NCI-H1092 treated with DMSO at 0.1 percent for 48 hours (cell line): ENCODE measurements at places on chromosomes 12 and 14.

DNA sequence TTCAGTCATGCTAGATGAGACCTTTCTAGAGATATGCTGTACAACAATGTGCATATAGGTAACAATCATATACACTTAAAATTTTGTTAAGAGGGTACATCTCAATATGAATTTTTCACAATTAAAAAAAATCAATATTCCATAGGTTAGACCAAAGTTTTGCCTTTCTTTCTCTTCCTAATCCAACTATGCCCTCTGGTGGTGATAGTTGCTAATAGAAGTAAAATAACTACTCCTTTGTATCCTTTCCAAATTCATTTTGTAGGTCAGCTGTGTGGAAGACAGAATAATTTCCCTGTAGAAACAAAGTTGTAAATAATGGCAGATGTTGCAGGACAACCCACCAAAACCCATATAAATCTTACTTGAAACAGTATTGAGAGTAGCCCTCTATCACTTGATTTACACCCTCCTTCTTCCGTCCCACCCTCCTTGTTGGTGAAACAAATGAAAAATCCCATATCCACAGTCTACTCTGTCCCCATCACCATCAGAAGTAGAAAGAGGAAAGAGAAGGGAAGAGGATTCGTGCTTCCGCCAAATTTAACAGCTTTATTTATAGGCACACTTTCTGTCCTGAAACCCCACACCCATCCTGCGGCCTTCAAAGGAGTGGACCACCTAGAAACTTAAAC, 34.2 kb upstream of the KICS2 start:
- peak; percentile 34 for DNase-seq

DNA sequence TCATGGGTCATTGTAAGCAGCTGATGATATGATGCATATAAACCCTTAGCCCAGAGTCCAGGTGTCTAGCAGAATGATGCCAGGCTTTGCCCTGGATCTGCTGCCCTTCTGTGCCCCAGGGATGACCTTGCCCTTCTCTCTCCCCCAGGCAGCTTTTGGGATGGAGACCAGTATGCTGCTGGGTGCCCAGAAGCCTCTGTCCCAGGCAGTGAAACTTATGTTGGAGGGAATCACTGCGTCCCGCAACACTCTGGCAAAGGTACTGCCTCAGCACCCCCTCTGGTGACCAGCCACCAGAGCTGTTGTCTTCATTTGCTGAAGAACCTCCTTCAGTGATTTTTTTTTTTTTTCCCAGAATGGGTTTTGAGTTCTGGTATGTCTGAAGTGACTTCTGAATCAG, 23.3 kb downstream of the CYP46A1 start:
- no peak for DNase-seq

GRCh38 chr12:78324234-78324633, 493.5 kb downstream of the NAV3 start:
- peak; percentile 1 for DNase-seq

DNA sequence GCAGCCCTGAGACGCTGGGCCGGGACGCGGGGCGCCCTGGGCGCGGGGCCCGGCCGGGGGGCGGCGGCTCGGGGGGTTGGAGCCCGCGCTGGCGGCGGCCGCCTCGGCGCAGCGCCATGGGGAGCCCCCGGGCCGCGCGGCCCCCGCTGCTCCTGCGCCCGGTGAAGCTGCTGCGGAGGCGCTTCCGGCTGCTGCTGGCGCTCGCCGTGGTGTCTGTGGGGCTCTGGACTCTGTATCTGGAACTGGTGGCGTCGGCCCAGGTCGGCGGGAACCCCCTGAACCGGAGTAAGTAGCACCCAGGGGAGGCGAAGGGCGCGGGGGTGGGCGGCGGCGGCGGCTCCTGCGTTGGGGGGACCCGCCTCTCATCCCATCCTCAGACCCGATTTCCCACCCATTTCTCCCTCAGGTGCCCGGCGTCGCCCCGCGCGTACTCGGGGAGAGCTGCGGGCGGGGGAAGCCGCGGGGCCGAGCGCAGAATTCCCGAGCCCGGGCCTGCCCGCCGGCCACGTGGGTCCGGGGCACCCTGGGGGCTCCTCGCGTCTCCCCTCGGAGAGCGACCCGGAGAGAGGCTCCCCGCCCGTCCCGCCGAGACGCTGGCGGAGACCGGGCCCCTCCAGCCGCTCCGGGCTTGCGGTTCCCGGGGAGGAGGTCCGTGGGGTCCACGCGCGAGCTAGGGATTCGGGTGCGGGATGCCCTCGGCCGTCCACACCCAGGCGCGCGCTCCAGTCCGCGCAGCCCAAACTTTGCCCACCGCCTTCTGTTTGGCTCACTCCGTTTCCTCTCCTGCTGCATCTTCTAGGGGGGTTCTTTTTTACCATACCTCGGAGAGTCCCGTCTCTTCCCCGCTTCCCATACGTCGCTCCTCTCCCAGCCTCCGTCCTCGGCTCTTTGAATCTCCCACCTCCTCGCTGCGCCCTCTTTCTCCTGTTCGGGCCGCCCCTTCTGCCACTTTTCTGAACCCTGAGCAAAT, 807 bp downstream of the B4GALNT3 start:
- peak; percentile 41 for DNase-seq

DNA sequence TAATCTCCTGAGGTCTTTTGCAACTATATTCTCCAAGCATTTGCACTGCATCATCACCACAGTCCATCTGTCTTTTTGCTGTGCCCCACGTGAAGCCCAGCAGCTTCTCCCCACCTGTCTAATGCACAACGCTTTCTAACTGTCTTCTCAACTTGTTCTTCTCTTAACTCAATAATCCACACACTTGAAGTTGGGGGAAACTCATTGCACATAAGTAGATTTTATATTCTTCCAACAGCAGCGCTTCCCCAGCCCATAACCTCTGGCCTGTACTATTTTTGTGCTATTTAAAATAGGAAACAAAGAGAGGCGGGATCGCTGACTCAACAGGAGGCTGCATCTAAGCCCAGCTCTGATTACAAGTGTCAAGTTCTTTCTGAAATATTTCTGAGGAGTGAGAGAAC, 226.7 kb downstream of the GXYLT1 start:
- DNase-seq, result no peak

DNA sequence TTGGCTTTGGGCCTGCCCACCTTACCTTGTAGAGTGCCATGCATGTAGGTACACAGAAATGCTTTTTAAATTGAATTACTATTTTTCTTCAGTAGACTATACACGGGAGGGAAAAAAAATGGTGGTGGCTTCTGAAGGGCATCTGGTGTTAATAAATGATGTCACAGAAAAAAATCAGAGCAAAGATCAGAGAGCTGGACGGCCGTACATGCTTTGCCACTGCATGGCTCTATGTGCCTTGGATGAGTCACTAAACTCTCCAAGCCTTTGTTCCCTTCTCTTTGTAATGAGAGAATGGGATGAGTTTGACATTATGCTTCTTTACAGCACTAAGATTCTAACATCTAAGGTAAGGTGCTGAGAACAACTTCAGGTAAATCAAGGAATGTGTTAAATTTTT, 376.4 kb upstream of the DDHD1 start:
- no peak for DNase-seq

DNA sequence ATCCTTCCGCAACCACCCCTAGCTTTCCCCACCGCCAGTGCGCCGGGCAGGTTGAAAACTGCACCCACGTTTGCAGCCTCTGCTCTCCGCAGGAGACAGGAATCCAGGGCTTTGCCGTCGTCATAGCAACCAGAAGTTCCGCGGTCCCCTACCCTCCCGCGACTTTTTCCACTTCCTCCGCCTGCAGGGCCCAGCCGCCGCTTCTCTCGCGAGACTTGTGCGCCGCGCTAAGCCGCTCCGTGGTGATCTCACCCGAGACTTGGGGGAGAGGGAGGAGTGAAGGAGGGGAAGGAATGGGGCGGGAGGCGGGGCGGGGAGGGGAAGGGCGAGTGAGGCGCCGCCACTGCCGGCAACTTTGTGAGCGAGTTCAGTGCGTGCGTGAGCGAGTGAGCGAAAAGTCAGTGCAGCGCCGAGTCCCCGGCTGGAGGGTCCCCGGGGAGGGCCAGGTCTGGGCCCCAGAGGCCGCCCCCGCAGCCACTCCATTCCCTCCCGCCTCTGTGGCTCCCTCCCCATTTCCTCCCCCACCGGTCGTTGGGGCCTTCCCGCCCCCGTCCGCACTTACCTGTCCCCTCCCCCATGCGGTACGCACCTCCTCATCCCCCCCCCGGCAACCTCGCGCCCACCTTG, 413.0 kb downstream of the PCNX1 start:
- DNase-seq, result peak; percentile 97

- DNase-seq, result no peak
Measured at GRCh38 chr12:39157696-39158342, 252.4 kb upstream of the CPNE8 start.

DNA sequence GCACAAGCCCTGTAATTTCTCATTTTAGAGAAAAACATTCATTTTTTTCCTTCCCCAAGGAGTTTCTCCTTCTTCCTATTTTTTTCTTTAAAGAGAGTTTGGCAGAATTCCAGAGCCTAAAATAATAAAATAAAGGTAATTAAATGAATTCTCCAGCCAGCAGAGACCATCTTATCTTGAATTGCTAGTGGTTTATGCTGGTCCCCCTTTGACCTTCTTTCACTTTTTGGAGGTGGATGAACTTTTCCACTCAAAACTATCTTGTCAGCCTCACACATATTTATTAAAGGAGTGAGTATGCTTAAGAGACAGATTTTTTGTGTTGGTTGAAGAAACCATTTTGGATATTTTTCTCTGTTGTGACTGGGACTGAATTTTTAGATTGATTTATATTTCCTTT, 47.6 kb downstream of the ADIPOR2 start:
- DNase-seq, result no peak

DNA sequence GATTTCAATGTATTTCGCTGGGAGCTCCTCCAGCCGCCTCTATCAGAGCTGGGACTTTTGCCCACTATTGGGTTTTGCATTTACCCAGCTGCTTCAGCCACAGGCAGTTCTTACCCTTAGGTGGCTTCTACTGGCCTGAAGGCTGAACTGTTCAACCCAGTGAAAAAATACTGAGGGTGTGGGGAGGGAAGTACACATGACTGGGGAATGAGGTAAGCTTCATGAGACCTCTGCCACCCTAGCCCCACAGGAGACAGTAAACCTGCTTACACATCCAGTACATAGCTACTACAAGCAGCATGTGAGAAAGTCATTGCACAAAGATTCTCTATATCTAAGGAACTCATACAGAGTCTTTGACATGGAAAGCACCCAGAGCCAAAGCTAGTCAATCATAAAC, 411.1 kb downstream of the SYT1 start:
- DNase-seq, result no peak

DNA sequence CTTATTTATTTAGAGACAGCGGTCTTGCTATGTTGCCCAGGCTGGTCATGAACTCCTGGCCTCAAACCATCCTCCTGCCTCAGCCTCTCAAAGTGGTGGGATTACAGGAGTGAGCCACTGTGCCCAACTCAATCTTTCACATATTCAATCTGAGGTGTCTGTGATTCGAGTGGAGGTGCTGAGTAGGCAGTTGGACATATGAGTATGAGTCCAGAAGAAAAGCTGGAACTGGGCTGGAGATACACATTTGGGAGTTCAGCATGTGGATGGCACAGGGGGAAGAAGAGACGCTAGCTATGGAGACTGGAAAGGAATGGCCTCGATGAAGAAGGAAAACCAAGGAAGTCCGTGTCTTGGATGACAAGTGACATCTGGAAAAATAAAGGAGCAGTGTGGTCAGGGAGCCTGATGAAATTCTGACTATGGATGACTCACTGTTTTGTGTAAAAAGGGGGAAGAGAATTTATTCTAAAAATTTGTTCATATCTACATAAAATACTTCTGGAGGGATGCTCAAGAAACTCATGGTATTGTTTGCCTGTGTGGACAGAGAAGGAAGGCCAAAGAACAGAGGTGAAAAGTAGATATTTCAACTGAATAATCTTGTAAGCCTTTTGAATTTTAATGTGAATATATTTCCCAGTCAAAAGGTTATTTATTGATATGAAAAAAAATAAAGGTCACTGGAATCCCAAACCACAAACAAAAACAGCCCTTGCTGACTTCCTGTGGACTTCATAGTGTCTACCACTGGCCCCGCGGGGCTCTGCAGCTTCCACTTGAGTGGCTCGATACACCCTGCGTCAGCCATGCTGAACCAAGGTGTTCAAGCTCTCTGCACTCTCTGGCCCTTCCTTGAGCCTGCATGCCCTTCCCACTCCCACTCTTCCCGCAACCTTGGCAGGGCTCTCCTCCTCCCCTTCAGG, 8.9 kb upstream of the LTA4H start:
- no peak for DNase-seq

DNA sequence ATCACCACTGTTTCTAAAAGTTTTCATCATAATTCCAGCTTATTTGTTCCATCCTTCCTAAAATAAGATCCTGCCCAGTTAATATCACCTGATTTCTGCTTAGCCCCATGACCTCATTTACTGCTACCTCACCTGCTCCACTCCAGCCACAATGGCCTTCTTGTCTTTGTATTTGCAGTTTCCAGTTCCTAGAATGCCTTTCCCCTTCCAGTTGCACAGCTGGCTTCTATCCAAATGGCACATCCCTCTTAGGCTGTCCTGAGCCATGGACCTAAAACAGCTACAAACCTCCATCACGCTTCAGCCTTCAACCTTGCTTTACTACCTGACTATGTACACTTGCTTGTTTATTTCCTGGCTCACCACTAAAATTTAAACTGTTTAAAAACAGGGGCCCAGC, 6.5 kb upstream of the LGMN start:
- DNase-seq, result peak; percentile 76

DNA sequence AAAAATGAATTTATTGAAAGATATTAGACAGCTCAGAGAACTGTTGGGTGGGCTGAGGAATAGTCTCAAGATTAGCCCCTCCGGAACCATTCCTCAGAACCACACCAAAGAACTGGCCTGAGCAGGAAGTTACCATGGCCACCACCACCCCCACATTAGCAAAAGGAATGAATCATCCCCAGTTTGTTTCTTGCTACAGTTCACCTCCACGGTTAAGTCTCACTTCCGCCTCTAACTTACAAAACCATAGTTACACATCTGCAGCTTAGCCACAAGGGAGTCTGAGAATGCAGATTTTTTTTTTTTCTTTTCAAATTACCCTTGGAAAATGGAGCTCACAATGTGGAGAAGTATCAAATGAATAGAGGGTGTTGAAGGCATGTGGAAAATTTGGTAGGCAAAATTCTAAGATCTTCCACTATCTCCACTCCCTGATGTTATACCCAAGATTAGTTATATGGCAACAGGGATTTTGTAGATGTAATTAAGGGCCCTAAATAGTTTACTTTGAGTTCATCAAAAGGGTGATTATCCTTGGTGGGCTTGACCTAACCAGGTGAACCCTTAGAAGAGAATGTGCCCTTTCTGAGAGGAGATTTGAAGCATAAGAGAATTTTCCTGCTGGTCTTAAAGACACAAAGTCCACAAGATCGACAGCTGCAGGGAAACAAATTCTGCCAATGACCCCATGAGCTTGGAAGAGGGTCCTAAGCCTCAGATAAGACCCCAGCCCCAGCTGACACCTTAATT, 129.8 kb upstream of the KRR1 start:
- no peak for DNase-seq

DNA sequence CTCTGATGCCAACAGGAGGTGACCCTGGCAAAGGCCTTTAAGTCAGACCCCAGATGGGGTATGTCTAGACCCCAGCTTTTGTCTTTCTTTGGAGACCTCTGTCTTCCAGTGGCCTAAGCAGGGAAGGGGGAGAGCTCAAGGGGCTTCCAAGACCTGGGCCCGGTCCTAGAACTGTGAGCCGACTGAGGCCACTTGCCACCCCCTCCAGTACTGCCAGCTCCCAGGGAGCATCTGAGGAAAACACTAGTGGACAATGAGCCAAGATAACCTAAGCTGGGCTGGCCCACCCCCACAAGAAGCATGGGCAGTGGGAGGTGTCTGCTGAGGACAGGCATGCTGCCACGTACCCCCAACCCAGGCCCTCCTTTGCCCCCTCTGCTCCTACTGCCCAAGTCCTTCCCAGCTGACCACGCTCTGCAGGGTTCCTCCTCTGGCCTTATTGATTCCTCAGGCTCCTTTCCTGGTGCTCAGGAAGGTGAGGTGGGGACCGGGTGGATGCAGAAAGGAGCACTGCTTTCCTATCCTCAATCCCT, 21.1 kb downstream of the VDR start:
- DNase-seq, result no peak
